Amniotic epithelial cell (primary cell): ENCODE measurements at places on chromosomes 1 and 21.

GRCh38 chr1:88399690-88400089, 284.4 kb upstream of the PKN2 start:
- no peak for DNase-seq

GRCh38 chr1:11839727-11840705, 7.6 kb downstream of the NPPA start:
- DNase-seq = no peak

DNA sequence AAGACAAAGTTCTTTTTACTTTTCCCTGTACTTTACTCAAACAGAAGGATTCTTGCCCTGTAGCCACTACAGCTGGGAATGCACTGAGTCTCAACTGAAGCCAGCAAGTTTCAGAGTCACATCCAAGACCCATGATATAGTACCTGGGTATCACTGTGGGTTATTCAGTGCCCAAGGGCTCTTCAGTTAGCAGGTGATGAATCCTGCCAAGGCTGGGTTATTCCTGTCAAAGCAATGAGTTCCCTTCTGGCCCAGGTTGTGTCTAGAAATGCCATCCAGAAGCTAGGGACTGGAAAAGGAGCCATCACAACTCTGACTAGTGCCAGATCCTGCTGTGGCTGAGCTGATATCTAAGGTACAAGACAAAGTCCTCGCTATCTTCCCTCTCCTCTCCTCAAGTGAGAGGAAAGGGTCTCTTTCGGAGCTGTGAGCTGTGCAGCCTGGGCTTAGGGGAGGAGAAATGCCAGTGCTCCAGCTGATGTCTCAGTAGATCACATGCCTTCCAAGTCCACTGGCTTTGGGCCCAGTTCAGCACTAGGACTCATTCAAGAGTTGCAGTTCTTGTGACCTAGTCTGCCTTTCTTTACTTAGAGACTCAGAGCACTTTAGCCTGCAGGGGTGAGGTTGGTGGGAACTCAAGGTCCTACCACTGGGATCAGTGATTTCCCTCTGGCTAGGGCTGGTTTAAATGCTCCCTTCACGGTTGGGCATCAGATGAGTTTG, 369.4 kb downstream of the TBX15 start:
- no peak for DNase-seq

- peak; percentile 78 for DNase-seq
Observed at GRCh38 chr1:226990133-226990716, 50.1 kb downstream of the COQ8A start.

DNA sequence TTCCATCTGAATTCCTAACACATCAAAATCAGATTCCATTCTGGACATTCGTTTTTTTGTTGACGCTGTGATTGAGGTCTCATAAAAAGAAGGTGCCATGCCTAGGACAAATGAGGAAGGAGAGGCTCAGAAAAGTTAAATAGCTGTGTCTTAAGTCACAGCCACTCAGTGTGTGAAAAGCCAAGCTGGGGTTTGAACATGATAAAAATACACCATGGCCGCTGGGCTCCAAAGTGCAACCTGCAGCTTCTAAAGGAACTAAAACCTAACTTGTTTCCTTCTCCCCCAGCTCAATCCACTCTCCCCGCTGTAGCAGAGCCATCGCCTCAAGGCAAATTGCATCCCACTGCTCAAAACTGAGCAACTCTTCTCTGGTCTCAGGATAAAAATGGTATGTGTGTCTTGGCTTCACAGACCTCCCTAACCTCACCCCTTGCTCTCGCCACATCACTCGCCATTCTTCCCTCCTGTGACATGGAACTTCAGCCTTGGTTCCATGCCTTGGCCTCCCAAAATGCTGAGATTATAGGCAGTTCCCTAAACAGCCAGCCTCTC, 22.1 kb upstream of the FAM20B start:
- DNase-seq = no peak

GRCh38 chr21:40047211-40047610, 180.0 kb downstream of the PCP4 start:
- DNase-seq = no peak

- DNase-seq = peak; percentile 42
Observed at GRCh38 chr1:43605766-43606165, 44.2 kb upstream of the KDM4A start.

GRCh38 chr1:28740118-28740517, 3.4 kb downstream of the YTHDF2 start:
- DNase-seq = no peak

DNA sequence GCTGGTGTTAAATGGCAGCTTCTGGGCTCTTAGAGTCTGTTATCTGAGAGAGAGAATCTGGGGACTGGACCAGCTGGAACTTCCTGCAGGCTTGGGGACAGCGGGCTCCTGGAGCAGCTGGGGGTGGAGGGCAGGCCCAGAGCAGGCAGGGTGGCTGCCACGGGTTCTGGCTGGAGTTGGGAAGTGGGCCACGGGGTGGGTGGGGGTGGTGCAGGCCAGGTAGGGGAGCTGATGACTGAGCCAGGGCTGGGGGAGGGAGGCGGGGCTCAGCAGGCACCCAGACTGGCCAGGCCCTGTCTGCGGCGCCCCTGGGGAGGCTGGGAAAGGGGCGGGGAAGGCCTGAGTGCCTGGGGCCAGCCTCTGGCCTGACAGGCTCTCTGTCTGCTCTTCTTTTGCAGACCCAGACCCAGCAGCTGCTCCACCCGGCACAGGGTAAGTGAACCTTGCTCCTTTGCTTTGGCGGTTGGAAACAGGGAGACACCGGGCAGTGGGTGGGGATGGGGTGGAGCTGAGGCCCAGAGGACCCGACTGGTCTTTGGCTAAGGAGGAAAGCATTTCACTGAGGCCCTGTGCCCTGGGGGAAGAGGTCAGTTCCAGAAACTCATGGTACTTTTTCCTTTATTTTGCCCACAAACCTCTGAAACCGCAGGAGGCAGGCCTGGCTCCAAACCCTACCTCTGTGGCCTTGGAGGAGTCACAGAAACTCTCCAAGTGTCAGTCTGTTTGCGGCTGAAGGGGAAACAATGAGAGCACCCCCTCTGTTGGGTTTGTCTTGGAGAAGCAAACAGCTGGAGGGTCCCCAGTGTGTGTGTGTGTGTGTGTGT, 48.8 kb downstream of the ARHGEF10L start:
- peak; percentile 82 for DNase-seq

- DNase-seq = peak; percentile 59
Observed at GRCh38 chr1:226938903-226939437, 1.1 kb upstream of the COQ8A start.

GRCh38 chr21:21436012-21436534, 437.9 kb downstream of the NCAM2 start:
- peak; percentile 6 for DNase-seq

DNA sequence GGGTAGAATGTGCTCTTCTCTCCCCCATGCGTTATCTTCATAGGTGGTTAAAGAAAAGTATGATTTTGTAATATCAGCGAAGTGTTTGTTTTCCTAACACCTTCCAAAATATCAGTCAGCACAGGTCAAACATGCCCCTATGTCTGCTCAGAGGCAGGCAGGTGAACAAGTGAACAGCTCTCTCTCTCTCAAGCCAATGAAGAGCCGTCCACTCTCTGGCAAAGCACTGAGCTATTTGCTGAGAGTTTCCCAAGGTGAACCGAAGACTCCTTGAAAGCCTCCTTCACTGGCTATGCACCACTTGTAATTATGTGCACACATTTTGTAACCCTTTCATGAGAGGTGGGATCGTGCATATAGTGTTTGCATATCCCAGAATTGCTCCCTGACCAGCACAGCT, 47.7 kb downstream of the ST6GALNAC3 start:
- no peak for DNase-seq

DNA sequence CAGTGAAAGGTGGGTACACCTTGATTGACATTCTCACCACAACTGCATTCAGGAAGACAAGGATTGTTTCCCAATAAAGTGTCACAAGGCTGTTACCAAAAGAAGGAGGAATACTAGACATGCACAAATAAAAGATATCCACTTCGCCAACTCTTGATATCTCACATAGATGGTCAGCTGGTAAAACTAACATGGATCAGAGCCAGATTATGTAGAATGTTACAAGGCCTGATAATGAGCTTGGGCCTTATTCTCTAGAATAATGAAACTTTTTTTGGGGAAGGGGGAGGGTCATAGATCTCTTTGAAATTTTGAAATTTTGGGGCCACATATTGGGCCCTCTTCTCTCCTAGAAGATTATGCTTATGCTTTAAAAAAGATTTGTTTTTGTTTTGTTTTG, 24.9 kb downstream of the RAP1A start:
- no peak for DNase-seq

- no peak for DNase-seq
Observed at GRCh38 chr1:12186679-12186985, 19.8 kb downstream of the TNFRSF1B start.

GRCh38 chr1:65756616-65757015, 36.1 kb upstream of the PDE4B start:
- DNase-seq = no peak

GRCh38 chr21:41957991-41958766, 4.4 kb upstream of the C2CD2 start:
- peak; percentile 78 for DNase-seq

- no peak for DNase-seq
Observed at GRCh38 chr1:212232090-212232489, 53.1 kb upstream of the PPP2R5A start.

DNA sequence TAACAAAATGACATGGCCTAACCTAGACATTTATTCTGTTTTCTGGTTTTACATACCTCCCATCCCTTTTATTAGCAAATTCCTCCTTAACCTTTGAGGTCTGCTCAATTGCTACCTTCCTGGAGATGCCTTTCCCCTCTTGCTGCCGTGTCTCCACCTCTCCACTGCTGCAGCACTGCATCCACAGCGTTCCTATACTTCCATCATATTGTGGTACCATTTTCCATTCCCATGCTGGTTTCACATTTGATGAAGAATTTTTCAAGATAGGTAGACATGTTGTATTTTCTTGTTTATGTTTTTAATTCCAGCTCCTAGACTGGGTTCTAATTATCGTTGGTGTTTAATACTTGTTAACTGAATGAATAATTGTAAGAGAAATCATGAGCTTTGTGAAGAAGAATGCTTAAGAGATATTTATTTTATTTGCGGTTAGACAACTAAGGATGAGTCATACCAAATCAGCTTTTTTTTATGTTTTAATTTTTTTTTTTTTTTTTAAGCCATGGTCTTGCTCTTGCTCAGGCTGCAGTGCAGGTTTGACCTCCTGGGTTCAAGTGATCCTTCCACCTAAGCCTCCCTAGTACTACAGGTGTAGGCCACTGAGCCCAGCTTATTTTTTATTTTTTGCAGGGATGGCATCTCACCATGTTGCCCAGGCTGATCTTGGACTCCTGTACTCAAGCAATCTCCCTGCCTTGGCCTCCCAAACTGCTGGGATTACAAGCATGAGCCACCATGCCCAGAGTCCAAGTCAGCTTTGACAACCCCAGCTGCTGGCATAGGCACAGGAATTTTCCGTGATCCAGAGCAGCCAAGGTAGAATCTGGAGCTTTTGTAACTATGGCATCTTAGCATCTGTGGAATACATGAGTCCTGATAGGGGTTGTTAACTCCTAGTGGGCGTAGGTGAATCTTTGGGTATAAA, 44.0 kb downstream of the ATP6V1G3 start:
- DNase-seq = peak; percentile 75

- DNase-seq = peak; percentile 19
Observed at GRCh38 chr1:32915766-32916706, 14.8 kb upstream of the TMEM54 start.

DNA sequence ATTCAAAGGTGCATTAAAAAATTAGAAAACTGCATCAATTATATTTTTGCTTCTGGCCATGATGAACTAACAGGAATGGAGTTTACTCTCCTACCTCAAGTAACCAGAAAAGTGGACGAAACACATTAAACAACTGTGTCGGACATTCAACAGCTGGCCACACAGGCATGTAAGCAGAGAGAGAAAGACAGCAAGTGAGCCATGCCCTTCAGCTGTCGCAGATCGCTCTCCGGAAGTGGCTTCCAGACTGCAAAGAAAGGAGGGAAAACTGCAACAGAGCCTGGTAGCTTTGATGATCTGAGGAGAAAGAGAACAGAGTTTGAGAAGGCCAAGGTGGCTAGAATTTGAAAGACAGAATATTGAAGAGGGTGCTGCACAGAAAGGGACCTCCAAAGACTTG, 557.2 kb downstream of the MATN1 start:
- no peak for DNase-seq

DNA sequence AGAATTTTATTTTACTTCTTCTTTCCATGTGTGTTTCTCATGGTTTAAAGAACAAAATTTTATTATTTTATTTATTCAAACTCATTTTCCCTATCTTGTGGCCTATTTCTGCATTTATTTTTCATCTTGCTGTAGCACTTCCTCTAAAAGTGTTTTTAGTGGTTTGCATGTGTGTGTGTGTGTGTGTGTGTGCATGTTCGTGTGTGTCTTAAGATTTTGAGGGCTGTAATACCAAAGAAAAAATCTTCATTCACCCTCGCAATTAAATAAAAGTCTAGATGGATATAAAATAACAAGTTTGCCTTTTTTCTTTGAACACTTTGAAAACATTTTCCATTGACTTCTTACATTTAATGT, 24.6 kb upstream of the FCRL3 start:
- no peak for DNase-seq

- DNase-seq = peak; percentile 9
Observed at GRCh38 chr21:33490991-33491372, 534 bp downstream of the DNAJC28 start.

- no peak for DNase-seq
Observed at GRCh38 chr1:206856674-206857464, 8.6 kb upstream of the IL20 start.

- DNase-seq = no peak
Observed at GRCh38 chr1:231236208-231236591, 4.8 kb upstream of the GNPAT start.

- no peak for DNase-seq
Observed at GRCh38 chr1:53390261-53390660, 62.4 kb upstream of the LRP8 start.

- peak; percentile 71 for DNase-seq
Observed at GRCh38 chr1:67626090-67626860, 58.7 kb upstream of the GADD45A start.

DNA sequence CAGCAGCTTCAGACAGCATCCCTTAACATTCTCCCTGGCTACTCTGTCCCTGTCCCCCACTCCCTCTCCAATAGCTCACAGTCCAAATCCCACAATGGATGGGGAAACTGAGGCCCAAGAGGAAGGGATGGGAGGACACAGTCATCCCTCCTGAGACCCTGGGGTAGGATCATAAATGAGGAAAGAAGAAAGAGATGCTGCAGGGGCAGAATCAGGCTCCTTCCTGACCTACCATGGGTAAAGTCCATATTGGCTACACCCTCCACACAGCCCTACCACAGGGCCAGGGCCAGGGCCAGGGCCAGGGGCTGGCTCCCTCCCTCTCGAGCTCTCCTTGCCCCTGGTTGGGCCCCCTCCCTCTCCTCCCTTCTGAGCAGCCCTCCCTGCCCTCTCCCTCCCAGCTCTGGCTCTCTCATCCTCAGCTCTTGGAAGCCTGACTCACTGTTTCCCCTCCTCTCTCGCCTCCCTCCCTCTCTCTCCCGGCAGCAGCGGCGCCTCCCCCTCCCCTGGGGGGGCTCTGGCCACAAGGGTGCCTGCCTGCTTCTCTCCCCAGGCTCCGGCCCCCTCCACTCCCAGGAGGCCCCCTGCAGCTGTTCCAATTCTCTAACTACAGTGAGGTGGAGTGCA, 4.9 kb downstream of the AHDC1 start:
- DNase-seq = peak; percentile 78
